ENCODE measurements at places on chromosomes 3 and 15.

GRCh38 chr15:70761931-70762468 is 1.4 kb downstream of the UACA start:
- no peak for DNase-seq

- DNase-seq, result peak; percentile 24
These were observed 70.4 kb downstream of the CHDH start for GRCh38 chr3:53775834-53776251.

- no peak for DNase-seq
These were observed 78.8 kb upstream of the PCSK6 start for GRCh38 chr15:101568309-101568708.

GRCh38 chr15:66785637-66786036 is 83.6 kb downstream of the SMAD6 start:
- DNase-seq, result no peak

- peak; percentile 56 for DNase-seq
These were observed 20.9 kb upstream of the RBP1 start for GRCh38 chr3:139560411-139560810.

GRCh38 chr15:45796433-45796832 is 161.6 kb downstream of the SQOR start:
- no peak for DNase-seq

- DNase-seq, result no peak
These were observed 351.7 kb downstream of the IGSF11 start for GRCh38 chr3:118682921-118683320.

- DNase-seq, result peak; percentile 56
These were observed 471.0 kb upstream of the PROK2 start for GRCh38 chr3:72255791-72256559.

- DNase-seq, result no peak
These were observed 144.5 kb upstream of the MYRIP start for GRCh38 chr3:39664931-39665330.

- no peak for DNase-seq
These were observed 160.0 kb upstream of the PRICKLE2 start for GRCh38 chr3:64385277-64385676.

DNA sequence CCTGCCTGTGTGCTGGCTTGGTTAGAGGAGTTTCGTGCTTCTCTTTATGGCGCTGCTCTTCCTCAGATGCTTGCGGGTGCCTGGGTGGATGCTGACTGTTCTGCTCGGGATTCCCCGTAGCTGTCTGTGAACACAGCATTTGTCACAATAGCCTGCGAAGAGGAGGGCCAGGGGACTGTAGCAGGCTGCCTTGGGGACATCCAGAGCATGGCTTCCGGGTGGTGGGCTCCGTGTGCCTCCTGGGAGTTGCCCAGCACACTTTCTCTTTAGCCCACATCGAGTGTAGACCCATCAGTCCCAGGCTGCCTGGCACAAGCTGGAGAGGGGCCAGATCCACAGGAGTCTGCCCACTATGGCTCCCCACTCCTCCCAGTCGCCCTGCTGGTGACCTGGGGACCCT is 22.4 kb downstream of the LRRK1 start:
- DNase-seq, result no peak

GRCh38 chr3:194137506-194138474 is 1.8 kb downstream of the HES1 start:
- peak; percentile 69 for DNase-seq

GRCh38 chr15:65811835-65812234 is 19.7 kb upstream of the DENND4A start:
- DNase-seq, result no peak

GRCh38 chr15:41462084-41462795 is 31.4 kb upstream of the ITPKA start:
- DNase-seq, result no peak

GRCh38 chr15:76930831-76931396 is 635 bp upstream of the RCN2 start:
- DNase-seq, result peak; percentile 11

GRCh38 chr15:94266789-94267188 is 35.4 kb downstream of the MCTP2 start:
- no peak for DNase-seq

DNA sequence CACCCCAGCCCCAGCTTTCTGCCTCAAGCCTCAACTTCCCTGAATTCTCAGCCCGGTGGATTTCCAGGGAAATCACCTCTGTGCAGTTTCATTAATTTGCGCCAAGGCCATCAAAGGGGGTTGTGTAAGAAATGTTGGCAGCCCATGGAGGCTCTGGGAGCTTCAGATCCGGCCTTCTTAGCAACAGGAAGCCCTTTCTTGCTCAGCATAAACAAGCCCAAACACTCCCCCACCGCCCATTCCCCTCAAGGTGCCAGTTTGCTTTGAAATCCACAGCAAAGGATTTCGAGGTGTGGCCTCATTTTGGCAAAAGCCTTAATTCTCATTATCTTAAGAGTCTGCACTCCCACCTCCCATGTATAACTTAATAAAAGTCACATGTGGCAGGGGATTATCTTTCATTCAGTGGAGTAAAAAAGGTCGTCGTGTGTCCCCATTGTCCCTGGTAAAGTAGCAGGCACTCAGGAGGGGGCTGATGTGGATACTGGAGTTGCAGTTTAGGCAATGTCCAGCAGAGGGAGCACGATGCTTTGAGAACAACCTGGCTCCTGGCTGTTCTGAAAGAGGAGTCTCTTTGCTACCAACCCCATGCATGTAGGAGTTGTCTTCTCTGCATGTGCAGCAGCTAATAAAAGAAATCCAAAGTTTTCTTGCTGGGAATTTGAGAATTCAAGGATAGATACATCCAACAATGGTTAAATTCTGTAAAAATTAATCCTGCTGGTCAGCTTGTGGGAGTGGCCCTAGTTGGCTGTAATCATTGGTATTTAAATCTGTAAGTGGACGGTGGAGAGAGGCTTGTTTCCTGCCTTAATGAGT is 39.5 kb downstream of the EBLN2 start:
- peak; percentile 88 for DNase-seq

- no peak for DNase-seq
These were observed 626.1 kb downstream of the CADM2 start for GRCh38 chr3:85584779-85585356.

DNA sequence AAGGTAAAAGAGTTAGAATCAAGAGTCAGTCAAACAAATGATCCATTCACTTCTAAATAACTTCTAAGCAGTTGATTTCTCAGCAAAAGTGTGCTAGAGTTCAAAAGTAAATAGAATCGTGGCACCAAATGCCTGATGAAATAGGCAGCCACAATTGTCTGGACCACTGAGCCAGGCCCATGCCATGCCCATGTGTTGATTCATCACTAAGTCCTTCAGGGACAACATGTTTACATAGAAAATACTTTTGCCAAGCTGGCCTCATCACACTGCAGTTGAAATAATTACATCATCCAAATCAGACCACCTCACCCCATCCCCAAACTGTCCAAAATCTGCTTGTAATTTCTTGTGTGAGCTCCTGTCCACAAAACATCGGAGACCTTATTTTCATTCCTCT is 216.3 kb downstream of the IGSF11 start:
- DNase-seq, result no peak

DNA sequence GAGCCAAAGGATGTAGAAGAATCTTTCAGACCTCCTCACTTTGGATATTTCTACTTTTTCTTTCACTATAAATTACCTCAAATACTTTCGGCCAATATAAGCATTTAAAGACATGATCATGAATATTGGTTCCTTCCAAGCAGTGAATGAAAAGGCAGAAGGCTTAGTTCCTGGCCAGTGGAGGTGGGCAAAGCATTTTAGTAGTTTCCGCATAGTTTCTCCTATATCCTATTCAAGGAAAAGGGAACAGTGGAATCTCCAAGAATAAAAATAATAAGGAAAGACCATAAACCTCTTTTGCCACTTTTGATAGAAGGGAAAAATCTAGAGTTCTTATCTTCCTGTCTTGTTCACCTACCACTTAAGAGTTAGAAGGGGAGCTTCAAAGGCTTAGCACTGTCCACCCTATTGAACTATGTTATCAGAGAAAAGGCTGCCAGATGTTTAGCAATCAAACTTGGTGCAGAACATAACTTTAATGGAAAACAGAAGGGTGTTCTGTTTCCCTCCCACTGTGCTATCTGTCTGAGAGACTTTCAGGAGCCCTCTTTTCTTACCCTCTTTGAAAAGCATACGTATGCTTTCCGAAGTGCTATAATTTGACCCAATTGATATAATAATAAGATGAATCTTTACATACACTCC is 155.6 kb upstream of the DPH6 start:
- DNase-seq, result no peak

DNA sequence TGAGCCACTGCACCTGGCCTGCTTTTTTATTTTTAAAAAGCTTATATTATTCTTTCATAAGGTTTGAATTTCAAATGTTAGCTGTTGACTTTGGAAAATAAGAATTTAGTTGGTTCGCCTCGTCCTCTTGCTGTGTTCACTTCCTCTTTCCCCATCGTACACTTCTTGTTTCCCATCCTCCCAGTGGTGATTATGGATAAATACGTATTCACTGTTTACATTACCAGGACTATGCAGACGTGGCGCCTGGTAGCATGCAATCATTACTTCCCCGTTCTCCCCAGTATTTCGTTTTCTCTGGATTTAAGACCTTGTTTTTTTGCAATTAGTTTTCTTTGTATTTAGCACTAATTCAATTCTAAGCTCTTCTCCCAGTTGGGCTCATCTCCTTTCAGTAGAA is 70.1 kb downstream of the LMLN start:
- peak; percentile 4 for DNase-seq

GRCh38 chr15:77637851-77638692 is 5.4 kb upstream of the LINGO1 start:
- peak; percentile 65 for DNase-seq

DNA sequence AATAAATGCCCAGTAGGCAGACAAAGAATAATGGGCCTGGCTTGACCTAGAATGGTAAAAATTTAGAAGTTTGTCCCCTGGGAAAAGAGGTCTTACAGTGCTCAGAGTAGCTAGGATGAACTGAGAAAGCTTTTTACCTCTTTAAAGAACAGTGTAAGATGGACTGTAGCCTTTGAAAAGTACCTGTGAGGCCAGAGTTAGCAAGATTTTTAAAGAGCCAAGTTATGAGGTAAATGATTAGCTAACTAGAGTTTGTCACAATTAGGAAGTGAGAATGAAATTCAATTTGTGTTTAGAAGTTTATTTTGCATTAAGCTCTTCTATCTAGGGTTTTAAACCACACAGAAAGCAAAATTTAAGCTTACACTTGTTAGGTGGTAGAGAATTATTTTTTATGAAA is 480.9 kb downstream of the ZIC1 start:
- DNase-seq, result no peak

DNA sequence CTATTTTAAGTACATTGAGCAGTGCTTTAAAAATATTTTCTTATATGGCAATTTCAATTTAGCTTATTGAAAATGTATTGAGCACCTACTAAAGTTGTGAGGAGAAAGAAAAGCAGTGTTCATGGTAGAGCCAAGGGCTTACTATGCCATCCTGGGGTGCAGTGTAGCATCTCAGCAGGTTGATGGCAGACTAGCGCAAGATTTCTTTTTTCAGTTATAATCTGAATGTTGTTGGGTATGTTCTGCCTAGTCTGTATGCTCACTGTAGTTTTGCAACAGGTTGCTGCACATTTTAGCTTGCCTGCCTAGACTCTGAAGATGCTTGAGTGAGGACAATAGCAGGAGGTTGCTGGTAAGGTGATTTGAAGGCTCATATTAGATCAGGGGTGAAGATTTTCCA is 103.1 kb upstream of the UNC13C start:
- DNase-seq, result no peak

DNA sequence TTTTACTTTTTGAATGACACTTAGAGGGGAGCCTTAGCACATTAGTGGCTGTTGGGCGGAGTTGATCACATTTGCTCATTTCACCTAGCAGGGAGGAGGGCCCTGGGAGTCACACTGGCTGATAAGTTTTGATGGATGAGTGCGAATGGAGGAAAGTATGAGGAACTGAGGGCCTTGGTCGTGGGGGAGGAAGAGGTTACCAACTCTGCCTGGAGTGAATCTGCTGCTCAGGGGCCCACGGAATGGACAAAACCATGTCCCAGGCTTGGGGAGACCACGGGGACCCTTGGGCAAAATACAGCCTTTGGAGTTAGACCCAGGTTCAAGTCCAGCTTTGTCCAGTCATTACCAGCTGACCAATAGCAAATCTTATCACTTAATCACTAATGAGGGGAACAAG is 5.1 kb upstream of the FLNB start:
- DNase-seq, result no peak

DNA sequence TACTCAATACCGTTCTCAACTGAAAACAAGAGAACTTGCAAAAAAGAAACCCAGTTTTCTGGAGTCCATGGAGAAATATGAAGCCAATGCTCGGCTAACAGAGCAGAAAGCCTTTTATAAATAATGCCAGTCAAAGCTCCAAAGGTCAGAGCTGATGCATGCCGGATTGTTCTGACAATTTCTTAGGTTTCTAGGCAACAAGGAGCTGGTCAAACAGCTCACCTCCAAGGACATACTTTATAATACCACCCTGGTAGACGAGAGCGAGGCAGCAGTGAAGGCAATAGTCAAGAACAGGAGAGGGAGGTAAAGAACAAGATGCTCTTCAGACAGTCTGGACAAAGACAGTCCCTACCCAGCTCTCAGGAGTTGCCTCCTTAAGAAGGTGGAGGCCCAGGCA is 111.1 kb downstream of the UBE3A start:
- no peak for DNase-seq

DNA sequence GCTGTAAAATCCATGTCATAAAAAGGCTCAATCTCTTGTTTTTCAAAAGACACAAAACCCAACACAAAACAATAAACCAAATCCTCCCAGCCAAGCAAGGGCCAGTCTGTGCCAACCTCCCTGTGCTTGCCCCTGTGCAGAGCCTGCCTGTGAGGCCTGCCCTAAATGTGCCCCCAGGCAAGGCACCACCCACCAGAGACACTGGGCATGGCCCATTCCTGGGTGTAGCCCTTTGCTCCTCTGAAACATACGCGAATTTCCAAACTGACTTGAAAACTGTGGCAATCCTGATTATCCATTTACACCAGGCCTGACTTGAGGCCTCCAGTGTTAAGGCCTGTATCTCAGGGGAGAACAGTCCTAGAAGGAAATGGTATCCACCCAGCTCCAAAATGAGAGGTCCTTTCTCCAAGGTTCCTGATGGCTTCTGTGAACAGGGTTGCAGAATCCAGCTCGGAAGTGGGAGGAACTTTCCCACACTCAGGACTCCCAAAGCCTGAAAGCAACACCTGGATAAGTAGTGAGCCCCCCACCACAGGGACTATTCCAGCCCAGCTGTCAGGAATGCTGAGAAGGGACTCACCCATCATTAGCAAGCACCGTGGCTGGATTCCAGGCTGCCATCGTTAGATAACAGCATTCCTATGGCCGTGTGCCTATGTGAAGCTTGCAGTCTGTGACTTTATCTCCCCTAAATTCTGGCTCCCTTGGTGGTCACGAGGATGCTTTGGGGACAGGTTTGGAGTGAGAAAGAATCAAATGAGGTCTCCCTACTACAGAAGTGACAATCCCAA is 61.8 kb downstream of the CACNA2D2 start:
- no peak for DNase-seq

GRCh38 chr3:144362126-144362525 is 390.5 kb downstream of the DIPK2A start:
- DNase-seq, result no peak

GRCh38 chr15:57054204-57054750 is 135.8 kb downstream of the TCF12 start:
- no peak for DNase-seq

DNA sequence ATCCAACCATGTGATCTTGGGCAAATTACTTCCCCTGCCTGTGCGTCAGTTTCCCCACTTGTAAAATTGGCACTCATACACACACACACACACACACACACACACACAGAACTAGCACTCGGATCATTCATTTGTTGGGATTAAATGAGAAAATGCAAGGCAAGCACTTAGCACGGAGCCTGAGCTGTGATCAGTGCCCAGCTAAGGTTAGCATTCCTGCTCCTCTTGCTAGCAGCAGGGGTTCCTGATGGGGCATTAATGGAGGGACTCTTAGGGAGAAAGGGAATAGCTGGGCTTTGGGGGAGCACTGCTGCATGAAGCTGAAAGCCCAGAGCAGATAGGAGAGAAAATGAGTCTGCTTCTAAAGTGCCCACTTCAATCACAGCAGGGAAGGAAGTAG is 187.7 kb upstream of the C2CD4B start:
- no peak for DNase-seq
